ENCODE measurements at places on chromosomes 5 and 9. TPM values are rescaled to one million over a fixed set of nuclear protein-coding genes. Genes with fewer than 3 reads are reported as not detected.

The NEUROG1 gene
- total RNA-seq, result not detected

The NLN gene
- 2.0 TPM for total RNA-seq

- DNase-seq, result no peak
Observed at GRCh38 chr9:37587521-37587920, 4.9 kb downstream of the TOMM5 start.

The RNF183 gene
- not detected for total RNA-seq

GRCh38 chr5:178234750-178235587, 2.4 kb upstream of the PHYKPL start:
- peak; percentile 85 for DNase-seq

Data from natural killer cell (primary cell).